Bronchial epithelial cell (primary cell): ENCODE measurements at places on chromosomes 16 and 17. TPM values are rescaled to one million over a fixed set of nuclear protein-coding genes. Genes with fewer than 3 reads are reported as not detected.

DNA sequence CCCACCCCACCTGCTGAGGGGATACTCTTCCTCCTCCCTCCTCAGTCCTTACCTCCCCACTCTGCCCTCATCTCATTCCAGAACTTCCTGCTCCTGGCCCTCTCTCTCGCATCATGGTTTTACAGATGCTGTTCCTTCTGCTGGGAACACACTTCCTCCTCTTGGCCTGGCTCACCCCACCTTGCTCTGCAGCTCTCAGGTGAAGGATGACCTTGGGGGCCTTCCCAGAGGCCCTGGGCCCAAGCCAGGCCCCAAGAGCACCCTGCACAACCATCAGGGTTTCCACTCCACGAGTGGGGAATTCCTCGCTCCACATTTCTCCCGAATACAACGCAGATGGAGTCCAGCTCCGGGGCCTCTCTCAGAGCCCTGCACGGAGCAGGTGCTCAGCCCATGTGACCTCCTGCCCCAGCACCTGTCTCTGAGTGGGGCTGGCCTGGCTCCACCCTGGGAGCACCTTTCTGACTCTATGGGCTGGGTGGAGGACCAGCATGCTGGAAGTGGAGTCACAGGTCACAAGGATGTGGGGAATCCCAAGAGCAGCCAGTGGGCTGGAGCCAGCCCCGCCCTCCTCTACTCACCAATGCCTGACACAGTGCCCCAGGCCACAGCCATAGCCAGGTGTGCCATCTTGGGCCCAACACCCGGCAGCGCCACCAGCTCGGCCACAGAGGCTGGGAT lies 4.5 kb downstream of the NTHL1 start:
- peak; percentile 30 for DNase-seq

DNA sequence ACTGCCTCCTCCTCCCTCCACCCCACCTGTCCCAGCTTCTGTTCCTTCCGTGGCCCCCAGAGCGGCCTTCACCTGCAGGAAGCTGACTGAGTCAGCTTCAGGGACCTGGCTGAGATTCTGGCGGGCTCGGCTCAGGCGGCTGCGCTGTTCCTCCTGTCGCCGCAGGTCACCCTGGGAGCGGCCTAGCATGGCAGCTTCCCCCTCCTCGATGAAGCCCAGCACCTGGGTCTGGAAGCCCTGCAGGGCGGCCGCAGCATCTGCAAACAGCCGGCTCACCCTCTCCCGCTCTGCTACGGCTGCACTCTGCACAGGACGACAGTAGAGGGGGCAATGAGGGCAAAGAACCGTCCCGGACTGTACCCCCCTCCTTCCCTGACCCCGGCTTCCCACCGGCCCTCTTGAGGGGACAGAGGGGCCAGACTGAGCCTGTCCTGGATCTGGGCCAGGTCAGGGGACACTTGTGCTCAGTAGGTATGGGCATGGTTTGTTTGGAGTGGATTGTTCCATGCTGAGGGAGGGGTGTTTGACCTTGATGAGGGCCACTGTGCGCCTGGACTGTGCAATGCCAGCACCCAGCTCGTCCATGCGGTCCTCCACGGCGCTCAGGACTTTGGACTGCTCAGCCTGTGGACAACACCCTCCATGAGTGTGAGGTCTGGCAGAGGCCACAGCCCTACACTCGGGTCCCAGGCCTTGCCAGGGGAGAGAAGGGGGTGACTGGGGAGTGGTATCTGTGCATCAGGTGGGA lies 2.0 kb downstream of the TRIM47 start:
- peak; percentile 73 for DNase-seq

DNA sequence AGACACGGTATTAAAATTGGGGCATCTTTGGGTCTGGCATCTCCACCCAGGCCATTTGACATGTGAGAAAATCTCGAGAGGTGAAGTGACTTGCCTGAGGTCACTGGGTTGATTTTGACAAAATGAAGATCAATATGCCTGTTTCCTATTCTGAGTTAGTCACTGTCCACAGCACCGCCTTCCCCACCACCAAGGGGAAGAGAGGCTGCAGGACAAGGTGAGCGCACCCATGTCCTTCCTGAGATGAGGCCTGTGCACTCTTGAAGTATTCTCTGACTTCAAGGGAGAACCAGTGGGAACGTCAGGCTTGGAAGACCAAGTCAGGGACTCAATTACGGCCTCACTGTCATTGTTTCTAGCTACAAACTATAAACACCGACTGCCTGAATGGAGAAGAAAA lies 49.9 kb upstream of the WSB1 start:
- DNase-seq = no peak

DNA sequence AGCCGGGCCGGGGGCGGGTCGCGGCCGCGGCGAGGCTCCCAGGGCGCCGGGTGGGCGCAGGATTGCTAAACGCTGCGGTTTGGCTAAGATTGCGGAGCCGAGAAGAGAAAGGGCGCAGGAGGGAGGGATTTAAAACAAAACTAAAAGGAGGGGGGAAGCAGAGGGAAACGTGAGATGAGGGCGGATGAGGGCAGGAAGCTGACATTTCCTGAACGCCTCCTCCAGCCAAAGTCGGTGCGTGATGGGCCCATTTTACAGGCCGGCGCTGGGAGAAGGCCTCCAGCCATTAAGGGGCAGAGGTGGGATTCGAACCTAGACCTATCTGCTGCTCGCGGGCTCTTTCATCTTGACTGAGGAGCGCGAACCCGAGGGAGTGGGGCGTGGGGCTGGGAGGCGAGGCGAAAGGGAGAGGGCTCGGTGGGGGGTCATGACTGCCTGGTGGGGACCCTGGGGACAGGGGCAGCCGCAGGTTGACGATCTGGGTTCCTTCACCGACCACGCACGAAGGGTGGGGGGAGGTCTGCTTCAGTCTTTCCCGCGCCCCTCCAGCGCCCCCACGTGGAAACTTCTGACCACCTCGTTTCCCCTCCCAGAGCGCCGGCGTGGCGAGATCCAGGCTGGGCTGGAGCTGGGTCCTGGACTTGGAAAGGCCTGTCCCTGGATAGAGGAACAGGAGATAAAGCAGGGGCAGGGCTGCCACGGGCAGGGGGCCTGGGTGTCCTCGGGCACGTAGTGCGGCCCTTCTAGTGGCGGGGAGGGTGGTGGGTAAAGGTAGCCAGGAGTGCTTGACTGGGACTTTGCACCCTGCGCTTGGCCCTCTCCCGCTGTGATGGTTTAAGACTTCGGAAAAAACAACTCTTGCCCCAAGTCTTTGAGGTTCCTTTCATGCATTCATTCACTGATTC lies 3.8 kb upstream of the TAC4 start:
- DNase-seq = peak; percentile 14

- DNase-seq = no peak
Measured at GRCh38 chr16:28875134-28876018, 2.9 kb upstream of the ATP2A1 start.

- peak; percentile 48 for DNase-seq
Measured at GRCh38 chr17:18217412-18218015, 7.9 kb upstream of the LLGL1 start.

DNA sequence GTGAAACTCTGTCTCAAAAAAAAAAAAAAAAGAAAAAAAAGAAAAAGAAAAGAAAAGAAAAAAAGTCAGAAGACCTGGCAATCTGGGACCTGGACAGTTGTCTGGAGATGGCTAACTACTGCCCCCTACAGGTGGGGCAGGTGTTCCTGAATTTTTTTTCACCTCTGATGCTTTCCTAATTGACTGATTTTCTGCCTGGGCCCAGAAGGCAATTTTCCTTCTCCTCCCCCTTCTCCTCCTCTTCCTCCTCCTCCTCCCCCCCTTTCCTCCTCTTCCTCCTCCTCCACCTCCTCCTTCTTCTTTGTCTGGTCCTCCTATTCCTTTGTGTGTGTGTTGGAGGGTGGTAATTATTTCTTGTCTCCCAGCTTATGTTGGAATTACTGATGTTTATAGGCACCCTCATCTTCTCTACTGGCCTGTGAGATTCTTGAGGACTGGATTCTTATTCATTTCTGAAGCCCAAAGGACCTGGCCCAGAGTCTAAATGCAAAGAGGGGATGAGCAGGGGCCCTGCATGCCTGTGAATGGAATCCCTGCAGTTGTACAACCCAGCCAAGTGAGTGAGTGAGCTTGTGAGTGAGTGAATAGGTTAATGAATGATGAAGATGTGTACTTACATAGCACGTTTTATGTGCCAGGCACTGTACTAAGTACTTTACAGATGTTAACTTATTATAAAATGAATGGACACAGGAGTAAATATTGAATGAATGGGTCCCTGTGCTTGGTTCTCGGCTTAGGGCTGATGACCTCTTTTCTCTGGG lies 26.9 kb downstream of the IRX5 start:
- DNase-seq = peak; percentile 35

DNA sequence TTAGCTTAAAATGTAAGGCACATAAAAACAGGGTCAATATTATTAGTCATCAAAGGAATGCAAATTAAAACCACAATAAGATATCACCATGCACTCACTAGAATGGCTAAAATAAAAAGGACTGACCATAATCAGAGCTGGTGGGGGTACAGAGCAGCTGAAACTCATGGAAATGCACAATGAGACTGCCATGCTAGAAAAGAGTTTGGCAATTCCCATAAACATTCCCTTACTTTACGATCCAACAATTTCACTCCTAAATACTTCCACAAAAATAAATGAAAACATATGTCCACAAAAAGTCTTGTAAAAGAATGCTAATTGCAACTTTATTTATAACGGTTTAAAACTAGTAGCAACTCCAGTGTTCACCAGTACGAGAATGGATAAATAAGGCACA lies 36.1 kb upstream of the ERCC4 start:
- DNase-seq = no peak

GRCh38 chr17:50758989-50759544 lies 8.3 kb downstream of the ANKRD40CL start:
- no peak for DNase-seq

DNA sequence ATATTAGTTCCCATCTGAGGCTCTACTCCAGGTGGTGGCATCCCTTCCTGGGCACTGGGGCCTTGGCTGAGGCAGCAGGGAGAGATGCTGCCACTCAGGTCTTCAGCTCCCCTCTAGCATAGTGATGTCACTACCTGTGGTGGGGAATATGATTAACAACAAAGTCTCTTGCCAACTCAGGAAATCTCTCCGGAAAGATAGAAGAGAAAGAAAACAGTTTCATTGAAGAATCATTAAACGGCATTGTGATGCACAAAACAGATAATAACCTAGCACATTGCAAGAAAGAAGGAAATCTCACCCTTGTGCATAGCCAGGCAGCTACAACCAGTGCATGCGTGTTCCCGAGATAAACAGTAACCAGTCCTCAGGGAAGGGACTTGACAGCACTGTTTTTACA lies 12.2 kb upstream of the ZNF267 start:
- no peak for DNase-seq

DNA sequence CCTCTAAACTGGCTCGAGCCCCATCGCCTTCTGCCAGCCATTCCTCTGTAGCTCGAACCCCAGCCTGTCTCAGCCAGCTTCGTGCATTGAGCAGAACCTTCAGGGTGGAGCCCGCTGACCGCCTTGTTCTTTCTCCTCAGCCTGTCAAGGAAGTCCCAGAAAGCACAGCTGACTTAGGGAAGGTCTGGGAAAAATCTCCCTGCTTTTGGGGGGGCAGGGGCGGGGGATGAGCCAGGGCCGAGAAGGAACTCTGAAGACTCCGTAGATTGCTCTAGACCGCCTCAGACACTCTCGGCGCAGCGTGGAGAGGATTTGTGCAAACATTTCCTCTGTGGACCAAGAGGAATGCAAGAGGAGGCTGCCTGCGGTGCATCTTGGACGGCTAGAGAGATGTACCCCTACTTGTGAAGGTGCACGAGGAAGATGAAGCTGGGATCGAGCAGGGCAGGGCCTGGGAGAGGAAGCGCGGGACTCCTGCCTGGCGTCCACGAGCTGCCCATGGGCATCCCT lies at the start of gene GLP2R:
Gene GLP2R (plus strand): TSS at position 284 of the 510 bp plus-strand sequence. CDS start 140 bp downstream, at position 424.
- no peak for DNase-seq

- DNase-seq = no peak
Measured at GRCh38 chr17:4582691-4583090, 1.6 kb upstream of the SMTNL2 start.

- no peak for DNase-seq
Measured at GRCh38 chr16:22029632-22030031, 21.7 kb downstream of the MOSMO start.

GRCh38 chr16:4323845-4324488 lies 8.1 kb downstream of the GLIS2 start:
- DNase-seq = no peak

DNA sequence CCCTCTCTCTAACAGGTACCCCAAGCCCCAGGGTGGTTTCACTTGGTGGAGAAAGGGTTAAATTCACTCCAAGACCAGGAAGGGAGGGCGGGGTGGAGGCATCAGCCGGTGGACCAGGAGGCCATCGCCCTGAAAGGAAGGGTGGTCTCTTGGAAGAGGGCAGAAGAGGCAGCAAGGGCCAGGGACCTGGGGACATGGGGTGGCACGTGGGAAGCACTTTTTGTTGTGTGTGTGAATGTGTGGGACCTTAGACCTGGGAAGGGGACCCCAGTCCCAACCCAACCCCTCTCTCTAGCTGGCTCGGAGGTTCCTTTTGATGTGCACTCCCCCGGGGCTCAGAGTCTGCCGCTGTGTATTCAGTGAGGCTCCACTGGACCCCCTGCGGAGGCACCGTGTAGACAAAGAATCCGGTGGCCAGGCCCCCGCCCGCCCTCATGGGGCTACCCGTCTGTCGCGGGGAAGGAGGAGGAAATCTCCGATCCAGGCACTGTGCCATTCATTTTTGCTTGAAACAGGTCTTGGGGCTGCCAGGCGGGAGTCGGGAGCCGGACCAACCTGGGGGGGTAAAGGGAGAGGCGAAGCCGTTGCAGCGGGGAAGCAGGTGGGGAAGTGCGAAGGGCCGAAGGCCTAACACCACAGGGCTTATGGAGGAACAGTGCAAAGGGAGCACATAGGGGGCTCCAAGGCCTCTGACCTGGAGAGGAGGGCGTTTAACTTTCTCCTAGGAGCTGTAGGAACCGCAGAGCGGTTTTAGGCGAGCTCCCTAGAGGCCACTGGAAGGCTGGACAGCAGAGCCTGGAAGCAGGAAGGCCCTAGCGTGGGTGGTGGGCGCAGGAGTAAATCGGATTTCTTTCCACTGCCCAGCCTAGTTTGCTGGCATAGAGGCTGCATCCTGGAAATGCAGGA lies 3.2 kb upstream of the WNT3 start:
- DNase-seq = no peak

DNA sequence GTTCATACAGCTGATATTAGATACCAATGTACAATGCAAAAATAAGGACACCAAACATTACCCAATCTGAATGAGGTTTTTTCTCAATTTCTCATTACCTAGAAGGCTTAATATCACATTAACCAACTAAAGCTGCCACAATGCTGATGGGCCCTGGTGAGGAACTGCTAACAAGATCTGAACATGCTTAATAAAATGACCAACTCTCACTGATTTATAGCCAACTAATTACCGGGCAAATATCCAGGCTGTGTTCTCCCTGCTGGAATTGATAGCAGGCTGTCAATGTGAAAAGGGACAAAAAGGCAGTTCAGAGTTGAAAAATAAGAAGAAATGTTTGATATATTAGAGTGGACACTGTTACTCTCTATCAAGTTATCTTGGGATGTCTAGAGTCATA lies 124.6 kb downstream of the TOX3 start:
- DNase-seq = no peak

GRCh38 chr16:53509906-53510703 lies 7.1 kb upstream of the AKTIP start:
- DNase-seq = peak; percentile 50

- no peak for DNase-seq
Measured at GRCh38 chr16:48682971-48683370, 73.0 kb upstream of the N4BP1 start.

- DNase-seq = no peak
Measured at GRCh38 chr16:79493911-79494310, 106.6 kb downstream of the MAF start.

- no peak for DNase-seq
Measured at GRCh38 chr16:70695331-70696070, 9.6 kb upstream of the MTSS2 start.

The CDH13 gene
- 23.3 and 31.3 TPM in 2 replicates for total RNA-seq

The AOC2 gene
- total RNA-seq = 0.79 and 1.0 TPM in 2 replicates

The PRAC2 gene
- not detected in 2 replicates for total RNA-seq

The SGSM2 gene
- total RNA-seq = 13.4 and 18.3 TPM in 2 replicates

The GAS2L2 gene
- under 0.01 TPM in 1 of 2 replicates, not detected in the other for total RNA-seq

The ZNF785 gene
- total RNA-seq = 4.4 and 5.3 TPM in 2 replicates

The NGFR gene
- total RNA-seq = 0.53 and 4.5 TPM in 2 replicates
